ENCODE measurements at places on chromosomes 16 and 17.
A peak's percentile ranks its signal among the peaks of the same experiment; 100 is the strongest.

DNA sequence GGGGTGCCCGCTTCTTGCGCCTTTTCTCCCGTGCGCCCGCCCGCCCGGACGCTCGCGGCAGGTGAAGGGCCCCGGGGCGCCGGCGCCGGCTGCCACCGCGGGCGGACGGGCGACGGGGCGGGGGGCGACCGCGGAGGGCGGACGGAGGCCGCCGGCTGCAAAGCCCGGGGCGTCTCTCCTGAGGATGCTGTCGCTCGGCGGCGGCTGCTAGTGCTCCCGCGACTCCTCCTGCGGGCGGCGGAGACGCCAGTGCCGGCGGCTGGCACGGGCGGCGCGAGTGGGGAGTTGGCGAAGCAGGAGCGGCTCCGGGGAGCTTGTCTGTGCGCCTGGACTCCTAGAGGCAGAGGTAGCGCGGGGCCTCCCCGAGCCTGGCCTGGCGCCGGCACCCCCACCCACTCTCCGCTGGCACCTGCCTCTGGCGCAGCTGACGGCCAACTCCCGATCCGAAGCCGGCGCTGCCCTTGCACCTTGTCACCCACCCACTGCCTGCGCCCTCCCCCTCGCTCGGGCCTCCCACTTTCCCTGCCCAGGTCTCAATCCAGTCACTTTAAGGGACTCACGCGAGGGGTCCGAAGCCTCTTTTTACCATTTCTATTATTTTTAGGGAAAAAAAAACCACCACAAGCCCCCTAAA lies at the start of gene FAM20A:
FAM20A (minus strand) TSS at position 437 of the 634 bp plus-strand sequence. CDS start 701 bp downstream, outside the sequence.
- DNase-seq, result peak; percentile 91

GRCh38 chr17:72622661-72623433 lies 469.6 kb downstream of the SLC39A11 start:
- no peak for DNase-seq

DNA sequence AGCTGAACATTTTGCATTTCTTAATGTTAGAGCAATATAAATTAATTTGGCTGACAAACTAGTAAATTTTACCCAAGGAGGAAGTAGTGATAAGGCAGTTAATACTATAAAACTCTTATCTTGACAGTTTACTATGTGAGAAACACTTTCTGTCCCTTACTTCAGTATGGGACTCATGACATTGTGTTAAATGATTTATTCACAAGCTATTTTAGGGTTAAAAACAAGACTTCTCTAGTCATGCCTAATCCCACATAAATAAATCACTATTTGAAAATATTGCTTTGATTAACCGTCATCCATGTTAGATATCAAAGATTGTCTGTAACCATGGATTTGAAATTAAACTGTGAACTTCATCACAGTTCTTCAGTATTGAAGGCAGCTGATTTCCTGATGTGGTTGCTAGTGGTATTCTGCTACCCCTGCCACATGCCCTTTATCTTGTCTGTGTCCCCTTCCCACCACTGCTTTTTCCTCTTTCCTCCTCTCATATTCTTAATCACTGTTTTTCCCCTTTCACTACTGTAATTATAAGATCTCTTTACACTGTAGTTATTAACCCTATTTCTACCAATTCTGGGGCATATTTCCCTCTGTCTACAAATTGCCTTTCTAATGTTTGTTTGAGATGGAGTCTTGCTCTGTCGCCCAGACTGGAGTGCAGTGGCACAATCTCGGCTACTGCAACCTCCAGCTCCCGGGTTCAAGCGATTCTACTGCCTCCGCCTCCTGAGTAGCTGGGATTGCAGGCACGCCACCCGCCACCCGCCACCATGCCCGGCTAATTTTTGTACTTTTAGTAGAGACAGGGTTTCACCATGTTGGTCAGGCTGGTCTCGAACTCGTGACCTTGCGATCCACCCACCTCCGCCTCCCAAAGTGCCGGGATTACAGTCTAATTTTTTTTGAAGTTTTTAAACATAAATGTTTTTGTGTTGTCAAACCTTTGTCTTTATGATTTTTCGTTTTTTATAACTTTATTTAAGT lies 95.6 kb downstream of the STXBP4 start:
- no peak for DNase-seq

DNA sequence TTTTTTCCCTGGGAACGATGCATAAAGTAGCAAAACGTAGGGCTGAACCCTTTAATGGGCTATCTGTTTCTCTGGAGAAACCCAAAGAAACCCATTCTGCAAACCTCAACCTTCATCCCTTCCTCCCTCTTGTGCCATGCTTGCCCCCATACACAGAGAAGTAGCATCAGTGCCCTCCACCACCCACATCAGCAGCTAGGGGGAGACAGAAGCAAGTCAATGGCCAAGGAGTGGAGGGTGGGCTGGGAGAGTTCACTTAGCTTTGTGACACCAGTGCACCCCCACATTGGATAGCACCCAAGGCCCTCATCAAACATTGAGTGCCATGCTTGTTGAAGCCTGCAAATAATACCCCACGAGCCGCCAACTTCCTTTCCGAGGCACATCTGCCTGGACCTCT lies 282.4 kb downstream of the ABCC12 start:
- DNase-seq, result no peak

DNA sequence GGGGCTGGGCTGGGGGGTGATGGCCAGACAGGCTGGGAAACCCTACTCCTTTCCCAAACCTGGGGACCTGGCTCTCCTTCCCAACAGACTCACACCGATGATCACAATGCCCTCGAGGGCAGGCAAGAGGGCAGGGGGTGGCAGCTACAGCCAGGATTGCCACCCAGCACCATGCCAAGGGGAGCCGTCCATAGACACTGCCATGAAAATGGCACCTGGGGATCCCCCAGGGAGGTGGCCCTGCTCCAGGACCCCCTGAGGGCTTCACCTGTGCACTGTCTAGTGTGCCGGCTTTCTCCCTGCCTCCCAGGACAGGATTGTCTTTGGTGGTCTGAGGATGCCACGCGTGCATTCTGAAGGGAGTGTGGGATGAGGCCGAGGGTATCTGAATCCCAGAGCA lies 24.6 kb downstream of the RPH3AL start:
- no peak for DNase-seq

DNA sequence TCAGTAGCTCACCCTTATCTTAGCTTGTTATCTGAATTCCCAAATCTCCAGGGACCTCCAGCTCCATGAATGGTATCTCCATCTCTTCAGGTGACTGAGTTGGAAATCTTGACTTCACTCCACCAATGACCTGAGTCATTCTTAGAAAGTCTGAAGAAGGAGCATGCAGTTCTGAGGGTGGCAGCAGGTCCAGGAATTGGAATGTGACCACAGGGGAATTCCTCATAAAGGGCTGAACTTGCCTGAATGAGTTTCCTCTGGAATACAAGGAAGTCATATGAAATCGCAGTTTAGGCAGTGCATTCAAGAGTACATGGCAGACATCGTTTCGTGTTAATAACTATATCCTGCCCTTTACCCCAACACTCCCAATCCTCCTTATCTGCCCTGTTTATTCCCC lies 12.5 kb upstream of the PYY start:
- DNase-seq, result no peak

- DNase-seq, result no peak
Measured at GRCh38 chr17:81983639-81984373, 6.4 kb downstream of the ASPSCR1 start.

DNA sequence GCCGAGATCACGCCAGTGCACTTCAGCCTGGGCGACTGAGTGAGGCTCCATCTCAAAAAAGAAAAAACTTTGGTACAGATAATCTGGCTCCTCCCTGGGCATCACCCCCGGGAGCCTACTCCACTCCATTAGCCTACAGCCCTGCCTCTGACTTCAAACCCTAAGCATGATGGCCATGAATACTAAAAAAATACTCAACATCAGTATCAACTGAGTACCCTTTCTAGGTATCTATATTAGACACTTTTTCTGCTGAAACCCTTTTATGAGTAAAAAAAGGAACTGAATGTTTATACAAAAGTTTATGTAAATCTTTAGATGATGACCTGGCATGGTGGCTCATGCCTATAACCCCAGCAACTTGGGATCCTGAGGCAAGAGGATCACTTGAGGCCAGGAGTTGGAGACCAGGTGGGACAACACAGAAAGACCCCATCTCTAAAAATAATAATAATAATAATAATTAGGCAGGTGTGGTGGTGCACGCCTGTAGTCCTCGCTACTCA lies 6.9 kb downstream of the RDM1 start:
- no peak for DNase-seq

DNA sequence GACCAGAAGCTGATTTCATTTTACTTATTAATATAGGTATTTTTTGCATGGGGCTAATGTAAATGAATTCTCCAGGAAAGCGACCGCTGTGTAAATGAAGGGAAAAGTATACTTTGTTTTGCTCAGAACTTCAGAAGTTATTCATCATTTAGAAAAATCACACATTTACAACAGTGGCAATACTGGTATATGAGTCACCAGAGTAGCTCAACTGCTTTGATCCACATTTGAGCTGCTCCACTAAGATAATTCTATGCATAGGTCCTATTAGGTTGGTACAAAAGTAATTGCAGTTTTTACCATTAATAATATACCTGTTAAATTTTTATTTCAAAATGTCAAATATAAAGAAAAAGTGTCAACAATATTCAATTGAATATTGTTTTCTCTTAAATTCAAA lies 22.9 kb upstream of the DYNLRB2 start:
- DNase-seq, result no peak

- DNase-seq, result peak; percentile 3
Measured at GRCh38 chr17:6592173-6592572, 35.8 kb upstream of the PITPNM3 start.

GRCh38 chr16:57145046-57146021 lies 40.5 kb downstream of the PSME3IP1 start:
- no peak for DNase-seq

- peak; percentile 98 for DNase-seq
Measured at GRCh38 chr16:88700636-88701482, 5.3 kb downstream of the RNF166 start.

GRCh38 chr16:28844226-28844885 lies 1.8 kb downstream of the TUFM start:
- DNase-seq, result no peak

DNA sequence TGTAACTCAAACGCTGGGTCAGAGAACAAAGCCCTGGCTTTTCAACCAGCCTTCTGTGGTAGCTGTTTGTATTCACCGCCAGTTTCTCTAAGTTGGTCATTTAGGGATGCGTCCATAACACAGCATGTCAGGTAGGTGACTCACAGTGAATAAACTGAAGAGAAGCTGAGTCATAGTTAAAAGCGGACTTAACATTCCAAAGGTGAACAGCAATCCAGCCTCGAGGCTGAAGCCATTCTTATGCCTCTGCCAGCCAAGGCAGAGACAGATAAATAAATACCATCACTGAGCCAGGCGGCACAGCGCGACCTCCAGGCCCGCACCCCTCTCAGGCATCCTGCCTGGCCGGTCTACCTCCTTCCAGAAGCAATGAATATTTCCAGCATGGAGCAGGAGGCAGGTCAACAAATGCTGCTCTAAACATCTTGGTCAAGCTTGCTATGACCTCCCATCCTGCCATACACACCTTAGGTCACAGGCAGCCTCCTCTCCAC lies 12.4 kb upstream of the CACNG4 start:
- DNase-seq, result no peak

DNA sequence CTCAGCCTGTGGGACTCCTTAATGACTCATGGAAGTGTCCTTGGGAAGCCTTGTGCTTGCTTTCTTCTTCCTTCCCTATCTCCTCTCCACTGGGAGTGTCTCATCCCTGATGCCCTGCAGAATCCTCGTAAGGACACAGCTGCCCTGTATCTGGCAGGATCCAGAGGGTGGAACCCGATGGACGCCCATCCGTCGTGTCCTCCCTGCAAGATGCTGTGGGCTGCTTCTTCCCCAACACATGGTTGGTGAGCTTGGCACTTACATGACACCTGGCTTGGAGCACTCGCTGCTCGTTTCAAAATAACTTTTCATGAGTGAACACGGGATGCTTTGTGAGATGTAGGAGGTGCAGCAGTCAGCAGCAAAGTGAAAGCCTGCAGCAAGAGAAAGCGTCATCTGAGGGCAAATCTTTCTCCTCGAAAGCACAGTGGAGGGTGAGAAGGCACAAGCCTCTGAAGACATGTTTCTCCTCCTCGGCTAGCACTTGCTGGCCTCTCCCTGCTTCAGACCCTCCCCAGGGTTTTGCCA lies 3.3 kb downstream of the CCL15 start:
- DNase-seq, result peak; percentile 90

GRCh38 chr17:49528966-49529365 lies 33.9 kb downstream of the NGFR start:
- no peak for DNase-seq

DNA sequence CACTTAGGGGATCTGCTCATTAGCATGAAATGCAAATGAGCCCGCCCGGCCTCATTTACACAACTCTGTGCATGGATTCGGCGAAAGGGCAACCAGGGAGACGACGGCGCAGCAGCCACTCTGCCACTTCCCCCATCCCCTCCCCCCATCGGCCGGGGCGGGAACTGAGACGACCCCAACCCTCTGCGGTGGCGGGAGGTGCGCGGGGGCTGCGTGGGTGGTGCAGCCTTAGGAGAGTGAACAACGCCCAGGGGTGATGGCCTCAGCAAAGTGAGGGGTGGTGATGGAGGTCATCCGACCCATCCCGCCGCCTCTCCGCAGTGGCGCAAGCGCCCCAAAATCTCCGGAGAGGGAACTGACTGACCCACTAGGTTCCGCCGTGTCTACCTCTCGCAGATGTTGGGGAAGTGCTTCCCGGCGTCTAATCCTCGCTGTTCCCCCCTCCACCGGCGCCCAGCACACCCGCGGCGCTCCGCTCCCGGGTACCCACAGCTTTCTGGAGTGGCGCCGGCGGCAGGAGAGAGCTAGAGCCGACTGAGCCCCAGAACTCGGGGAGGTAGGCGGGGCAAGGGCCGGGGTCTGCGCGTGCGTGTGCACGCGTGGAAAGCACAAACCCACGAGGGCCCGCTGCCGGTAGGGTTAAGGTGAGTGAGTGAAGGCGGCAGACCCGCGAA lies 1.4 kb upstream of the CACNA1G start:
- DNase-seq, result no peak

- DNase-seq, result no peak
Measured at GRCh38 chr16:73095142-73095820, 47.4 kb upstream of the ZFHX3 start.

GRCh38 chr16:66569827-66570405 lies 3.7 kb downstream of the CMTM1 start:
- no peak for DNase-seq

DNA sequence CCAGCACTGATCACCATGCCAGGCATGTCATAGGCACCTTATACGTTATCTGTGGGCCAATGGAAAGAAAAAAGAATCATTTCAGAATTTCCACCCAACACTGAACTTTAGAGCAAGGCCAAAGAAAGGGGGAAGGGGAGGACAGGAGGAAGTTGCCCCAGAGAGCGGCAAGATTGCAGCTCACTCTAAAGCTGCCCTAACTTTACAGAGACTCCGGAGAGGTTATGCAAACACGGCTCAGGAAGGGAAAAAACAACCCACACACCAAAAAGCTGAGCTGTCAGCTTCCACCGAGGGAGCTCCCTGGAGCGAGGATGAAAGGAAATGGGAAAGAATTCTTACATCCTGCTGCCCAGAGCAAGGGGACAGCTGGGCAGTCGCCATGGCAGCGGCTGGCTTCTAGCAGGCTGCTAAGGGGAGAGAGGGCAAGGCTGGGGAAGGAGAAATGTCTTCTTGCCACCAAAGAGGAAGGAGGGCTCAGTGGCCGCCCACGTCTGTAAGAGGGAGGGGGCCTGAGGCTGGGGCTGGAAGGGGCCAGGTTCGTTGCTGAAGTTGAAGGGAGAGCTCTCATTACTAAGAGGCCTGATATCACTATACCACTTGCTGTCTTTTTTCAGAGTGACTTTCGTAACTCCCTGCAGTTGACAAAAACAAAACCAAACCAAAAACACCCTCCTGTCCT lies 18.2 kb downstream of the COTL1 start:
- no peak for DNase-seq

GRCh38 chr17:46943501-46944393 lies 20.8 kb downstream of the GOSR2 start:
- DNase-seq, result no peak

GRCh38 chr16:20822521-20823325 lies 16.4 kb downstream of the REXO5 start:
- no peak for DNase-seq
